ENCODE measurements at places on chromosomes 11 and 22.

DNA sequence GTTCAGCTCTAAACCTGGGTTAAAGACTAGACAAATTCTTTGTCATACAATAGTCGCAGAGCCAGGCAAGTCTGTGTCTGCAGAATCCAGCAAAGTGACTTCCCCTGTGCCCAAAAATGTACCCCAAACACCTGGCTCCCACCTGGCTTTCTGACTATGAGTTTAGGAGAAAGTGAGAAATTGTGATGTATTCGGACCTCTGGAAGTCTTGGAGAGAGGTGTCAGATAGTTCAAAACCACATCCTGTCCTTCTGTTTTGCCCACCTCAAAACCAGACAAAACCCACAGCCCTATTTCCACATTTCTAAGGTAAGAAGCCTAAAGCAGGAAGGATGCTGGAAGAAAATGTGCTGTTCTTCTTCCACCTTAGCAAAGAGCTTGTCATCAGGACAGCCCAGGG lies 63.8 kb upstream of the CLMP start:
- DNase-seq, result no peak

DNA sequence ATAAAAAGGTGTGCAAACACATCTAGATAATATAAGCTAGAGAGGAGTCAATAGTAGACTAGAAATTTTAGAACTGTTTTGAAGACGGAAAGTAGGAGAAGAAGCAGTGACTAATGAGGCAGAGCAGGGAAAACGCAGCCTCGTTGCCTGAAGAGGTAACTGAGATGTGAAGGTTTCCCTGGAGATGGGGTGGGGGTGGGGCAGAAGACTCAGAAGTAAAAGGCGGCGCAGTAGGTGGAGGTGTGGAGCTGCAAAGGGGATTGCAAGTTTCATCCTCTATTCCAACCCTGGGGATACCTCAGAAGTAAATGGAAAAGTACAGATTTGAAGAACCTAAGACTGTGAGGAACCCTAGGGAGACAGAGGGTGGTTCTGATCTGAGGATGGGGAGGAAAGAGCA lies 109.5 kb downstream of the TMPRSS5 start:
- no peak for DNase-seq

DNA sequence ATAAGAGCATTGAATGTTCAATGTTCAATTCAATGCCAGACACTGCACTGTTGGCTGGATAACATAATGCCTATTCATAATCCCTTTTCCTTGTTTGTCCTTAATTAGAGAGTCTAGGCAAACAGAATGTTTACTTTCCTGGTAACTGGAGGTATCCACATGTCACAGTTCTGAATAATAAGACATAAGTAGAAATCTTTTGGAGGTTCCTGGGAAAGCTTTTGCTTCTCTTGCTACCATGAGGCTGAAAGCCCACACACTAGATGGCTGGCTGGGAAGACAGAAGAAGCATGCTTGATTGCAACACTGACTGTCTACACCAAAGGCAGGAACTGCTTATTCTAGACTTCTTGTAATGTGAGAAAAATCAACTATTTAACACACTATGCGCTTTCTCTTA lies 79.5 kb downstream of the GAB2 start:
- DNase-seq, result no peak

DNA sequence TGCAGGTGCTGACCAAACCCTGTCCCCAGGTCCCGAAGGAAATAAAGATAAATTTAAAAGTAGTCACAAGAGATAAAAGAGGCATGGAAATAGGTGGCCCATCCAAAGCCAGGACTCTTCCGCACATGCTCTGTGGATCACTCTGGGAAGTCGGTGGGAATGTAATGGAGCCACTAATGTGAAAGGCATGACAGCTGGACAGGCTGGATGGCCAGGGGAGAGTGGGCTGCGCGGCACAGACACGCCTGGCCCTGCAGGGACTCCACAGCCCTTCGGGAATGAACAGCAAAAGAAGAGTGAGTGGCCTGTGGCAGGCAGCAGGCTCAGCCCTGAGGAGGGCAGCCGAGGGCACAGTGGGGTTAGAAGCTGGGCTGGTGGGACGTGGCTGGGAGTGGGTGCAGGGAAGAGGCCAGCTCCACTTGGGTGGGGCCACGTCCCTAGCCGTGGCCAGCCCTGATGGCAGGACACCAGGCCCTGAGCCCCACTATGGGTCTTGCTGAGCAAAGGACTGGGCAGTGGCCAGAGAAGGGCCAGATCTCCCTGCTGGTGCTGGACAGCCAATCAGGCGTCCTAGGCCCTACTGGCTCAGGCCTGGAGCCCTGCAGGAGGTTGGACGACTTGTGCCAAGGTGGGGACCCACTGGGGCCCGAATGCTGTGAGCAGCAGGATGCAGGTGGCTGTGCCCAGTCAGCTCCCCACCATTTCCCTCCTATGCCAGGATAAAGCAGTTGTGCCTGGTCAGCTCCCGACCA lies 31.3 kb upstream of the GNB1L start:
- DNase-seq, result no peak

DNA sequence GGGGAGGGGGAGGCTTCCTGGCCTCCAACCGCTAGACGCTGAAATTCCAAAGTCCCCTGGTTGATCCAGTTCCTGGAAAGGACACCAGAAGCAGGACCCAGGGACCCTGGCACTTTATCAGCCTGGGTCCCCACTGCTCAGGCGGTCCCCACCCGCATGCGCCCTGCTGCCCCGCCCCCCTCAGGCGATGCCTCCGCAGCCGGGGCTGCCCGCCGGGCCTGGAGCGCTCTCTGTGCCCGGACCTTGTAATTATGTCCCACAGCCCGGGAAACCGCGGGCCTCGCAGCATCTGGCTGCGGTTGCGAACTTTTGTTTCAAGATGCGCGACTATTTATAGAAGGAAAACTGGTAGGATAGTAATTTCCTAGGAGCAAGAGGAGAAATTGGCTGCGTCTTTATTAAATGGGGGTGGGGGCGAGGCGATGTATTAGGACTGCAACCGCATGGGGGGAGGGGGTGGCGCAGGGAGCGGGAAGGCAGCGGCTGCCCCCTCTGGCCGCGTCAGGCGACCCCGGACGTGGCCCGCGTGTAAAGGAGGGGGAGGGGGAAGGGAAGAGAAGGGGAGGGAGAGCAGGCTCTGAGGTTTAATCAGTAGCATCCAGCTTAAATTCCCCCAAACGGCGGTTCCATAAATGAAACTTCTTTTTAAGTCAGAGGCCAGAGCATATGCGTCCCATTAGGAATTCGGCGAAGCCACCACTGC lies 6.1 kb downstream of the WNT7B start:
- no peak for DNase-seq

DNA sequence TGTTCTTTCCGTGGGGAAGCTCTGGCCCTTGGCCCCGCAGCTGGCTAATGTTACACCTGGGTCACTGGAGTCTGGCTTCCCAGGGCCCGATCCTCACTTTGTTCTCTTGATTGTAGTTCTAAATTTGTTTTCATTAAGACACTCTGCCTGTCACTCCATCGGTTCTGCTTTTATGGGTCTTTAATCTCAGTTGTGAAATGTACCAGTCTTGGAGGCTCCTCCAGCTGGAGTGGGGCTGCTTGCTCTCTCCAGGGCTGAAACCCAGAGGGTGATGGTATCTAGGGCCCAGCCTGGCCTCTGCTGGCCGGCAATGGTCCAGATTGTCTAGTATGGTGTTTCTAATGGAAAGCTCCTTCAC lies 352.9 kb downstream of the TENM4 start:
- DNase-seq, result no peak

DNA sequence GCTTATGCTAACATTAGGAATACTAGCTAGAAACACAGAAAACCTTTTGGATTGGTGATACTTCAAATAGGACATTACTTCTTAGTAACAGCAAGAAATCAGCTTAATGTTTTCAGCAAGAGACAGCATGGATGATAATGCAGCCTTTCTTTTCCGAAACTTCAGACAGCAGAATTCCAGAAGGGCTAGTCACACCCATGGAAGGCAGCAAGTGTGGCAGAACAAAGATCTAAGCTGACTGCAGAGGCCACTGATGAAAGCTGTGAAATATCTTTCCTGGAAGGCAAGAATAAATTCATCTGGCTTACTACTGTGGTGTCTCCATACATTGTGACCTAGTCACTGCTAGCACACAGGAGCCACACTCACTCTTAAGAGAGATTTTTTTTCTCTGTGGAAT lies 100.3 kb downstream of the CCDC83 start:
- DNase-seq, result no peak

DNA sequence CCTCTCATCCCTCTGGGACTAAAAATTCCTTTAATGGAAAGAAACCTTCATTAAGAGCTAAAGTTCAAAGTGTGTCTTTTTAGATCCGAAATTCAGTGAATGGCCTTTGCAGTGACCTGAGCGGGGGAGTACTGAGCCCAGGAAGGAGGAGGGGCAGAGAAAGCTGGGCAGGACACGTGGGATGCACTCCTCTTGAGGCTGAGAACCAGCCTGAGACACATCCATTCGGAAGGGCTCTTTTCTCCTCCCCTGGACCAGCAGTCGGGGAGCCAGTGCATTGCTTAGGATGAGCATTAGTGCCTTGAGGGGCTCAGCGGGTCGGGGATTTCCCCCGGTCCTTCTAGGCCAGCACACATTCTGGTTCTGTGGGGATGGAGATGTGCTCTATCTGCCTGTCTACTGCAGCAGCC lies 258.9 kb upstream of the B3GAT1 start:
- no peak for DNase-seq

All from HTR-8/SVneo (cell line).